ENCODE measurements at places on chromosomes 3 and 15.

DNA sequence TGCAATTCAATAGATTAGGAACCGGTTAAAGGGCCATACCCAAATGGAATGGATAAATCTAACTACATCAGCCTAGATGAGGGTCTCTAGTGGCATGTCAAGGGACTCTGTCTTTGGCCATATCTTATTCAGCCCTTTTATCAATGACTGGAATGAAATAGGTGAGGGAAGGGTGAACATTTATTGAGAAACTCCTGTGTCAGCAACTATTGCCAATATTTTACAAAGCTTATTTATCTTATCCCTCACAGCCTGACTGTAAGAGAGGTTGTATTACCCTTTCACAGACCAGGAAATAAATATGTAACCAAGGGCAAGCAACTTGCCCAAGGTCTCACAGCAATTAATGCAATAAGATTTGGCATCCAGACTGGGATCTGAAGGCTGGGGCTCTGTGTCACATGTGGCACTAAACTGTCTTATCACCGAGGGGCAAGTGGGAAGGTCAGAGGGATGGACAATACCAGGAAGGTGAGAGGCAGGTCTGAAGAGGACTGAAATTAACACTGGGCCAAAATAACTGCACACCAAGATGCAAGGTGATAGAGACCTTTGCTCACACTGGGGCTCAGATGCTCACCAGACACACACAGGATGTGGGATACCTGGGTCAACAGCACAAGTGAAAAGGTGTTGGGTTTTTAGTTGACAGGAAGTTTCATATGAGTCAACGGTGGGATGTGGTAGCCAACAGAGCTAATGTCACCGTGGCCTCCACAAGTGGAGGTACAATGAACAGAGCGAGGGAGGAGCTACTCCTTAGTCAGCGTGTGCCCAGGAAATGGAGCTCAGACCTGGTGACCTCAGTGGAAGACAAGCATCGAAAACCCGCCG is 261.3 kb downstream of the RPLP1 start:
- no peak for DNase-seq

- DNase-seq, result peak; percentile 53
Observed at GRCh38 chr15:51496246-51496645, 126.3 kb downstream of the DMXL2 start.

- DNase-seq, result no peak
Observed at GRCh38 chr3:59555593-59556315, 505.9 kb upstream of the CFAP20DC start.

DNA sequence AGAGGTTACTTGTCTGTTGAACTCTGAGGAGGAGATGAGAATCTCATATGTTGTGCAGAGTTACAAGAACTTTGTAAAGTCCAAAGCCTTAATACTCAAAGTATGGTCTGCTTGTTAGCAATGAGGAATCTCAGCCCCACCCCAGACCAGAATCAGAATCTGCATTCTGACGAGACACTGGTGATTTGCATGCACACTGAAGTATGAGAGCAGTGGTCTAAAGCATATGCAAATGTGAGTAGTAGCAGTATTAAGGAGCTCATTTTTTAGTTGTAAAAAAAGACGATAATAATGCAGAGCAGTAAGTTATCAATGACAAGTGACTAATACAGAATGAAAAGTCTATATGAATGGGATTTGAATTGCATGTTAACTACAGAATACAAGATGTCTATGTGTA is 327.7 kb downstream of the RYR3 start:
- DNase-seq, result no peak

GRCh38 chr15:31453558-31454318 is 127.1 kb downstream of the KLF13 start:
- DNase-seq, result no peak

- DNase-seq, result no peak
Observed at GRCh38 chr3:162224746-162225145, 728.1 kb downstream of the OTOL1 start.

DNA sequence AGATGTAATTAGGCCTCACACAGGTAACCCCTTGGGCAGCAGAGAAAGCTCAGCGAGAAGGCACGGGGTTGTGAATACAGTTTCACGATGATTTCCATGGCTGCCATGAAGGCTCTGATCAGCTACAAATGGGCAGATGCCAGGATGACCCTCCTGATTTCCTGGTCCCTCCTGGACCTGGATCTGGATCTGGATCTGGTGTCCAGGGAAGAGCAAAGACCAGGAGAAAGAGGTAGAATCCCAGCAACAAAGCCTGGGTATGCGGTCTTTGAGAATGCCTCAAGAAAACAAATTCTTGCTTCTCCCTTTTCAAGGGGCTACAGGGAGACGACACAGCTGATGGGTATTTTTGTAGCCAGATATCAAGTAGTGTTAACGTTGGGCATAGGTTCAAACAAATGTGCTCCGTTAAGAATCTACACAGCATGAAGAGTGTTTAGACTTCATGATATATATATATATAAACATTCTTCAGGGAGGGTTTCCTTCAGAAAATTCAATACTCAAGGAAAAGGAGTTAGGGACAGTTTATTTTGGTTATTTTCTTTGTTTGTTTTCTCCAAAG is 175.6 kb downstream of the RORA start:
- DNase-seq, result no peak

- DNase-seq, result no peak
Observed at GRCh38 chr15:71202712-71203111, 87.4 kb downstream of the THSD4 start.

Measured in KBM-7 (cell line).